ENCODE measurements at places on chromosomes 12 and 14.

DNA sequence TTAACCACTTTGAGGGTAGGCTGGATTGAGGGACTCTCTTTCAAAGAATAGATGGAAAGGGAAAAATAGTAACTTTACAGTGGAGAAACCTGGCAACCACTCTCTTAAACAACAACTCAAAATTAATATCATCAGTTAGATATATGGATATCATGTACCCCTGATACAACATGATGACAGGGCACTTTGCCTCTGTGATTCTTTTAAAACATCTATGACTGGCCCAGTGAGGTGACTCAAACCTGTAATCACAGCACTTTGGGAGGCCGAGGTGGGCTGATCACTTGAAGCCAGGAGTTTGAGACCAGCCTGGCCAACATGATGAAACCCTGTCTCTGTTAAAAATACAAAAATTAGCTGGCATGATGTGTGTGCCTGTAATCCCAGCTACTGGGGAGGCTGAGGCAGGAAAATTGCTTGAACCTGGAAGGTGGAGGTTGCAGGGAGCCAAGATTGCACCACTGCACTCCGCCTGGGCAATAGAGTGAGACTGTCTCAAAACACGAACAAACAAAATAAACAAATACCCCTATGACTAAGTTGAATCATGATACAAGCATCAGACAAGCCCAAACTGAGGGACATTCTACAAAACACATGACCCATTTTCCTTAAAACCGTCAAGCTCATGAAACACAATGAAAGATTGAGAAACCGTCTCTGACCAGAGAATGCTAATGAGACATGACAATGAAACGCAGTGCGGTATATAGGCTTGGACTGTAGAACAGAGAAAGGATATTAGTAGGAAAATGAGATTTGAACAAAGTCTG lies 26.4 kb upstream of the SLC7A8 start:
- DNase-seq = no peak

DNA sequence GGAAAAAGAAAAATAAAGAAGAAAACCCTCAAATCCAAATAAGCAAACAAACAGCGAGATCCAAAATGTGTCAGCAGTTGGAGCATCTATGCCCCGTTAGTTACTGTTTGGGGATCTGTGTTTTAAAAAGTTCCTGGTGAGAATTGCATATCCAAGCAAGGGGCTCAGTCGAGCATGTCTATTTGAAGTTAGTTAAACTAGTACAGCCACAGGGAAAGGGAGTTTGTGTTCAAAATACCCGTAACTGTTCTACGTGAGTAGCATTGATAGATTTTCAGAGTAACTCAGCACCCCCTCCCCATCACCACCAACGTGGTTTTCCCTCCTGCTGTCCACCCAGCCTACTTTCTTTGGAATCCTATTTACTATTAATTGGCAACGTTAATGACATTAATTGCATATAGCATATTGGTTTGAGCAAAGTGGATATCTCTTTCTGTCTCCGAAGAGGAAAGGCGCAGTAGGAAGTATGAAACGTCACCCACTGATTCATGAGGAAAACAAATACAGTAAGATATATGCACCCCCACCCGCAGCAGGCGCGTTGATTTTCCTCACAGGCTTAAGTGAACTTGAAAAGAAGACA lies 1.5 kb downstream of the NPAS3 start:
- DNase-seq = no peak

- DNase-seq = no peak
Observed at GRCh38 chr12:44889926-44890325, 13.8 kb upstream of the NELL2 start.

DNA sequence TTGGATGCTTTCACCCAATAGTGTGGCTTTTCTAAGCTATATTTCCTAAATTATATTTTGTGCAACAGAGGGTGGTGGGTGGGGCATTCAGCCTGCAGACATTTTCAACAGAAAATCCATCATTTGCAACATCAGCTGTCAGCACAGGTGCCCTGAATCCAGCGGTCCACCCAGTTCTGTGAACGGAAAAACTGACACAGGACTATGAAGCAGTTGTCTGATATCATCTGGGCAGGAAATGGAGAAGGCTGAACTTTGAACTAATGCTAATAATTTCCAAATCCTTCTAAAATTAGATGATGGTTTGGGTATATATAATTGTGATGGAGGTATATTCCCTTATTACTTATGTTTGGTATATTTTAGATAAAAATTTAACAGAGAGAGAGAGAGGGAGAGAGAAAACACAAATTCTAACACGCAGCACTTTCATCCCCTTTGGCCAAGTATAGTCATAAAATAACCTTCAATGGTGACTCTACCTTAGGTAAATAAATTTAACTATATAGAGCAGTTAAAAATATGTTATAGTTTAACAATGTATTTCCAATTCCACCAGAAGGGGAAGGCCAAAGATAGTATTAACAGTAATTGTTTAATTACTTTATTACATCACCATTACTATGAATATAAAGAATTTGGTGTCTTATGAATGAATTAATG lies 58.3 kb upstream of the PTPRB start:
- DNase-seq = no peak

GRCh38 chr14:26856876-26857518 lies 259.2 kb upstream of the NOVA1 start:
- no peak for DNase-seq

- no peak for DNase-seq
Observed at GRCh38 chr12:124509300-124509675, 58.1 kb downstream of the NCOR2 start.

DNA sequence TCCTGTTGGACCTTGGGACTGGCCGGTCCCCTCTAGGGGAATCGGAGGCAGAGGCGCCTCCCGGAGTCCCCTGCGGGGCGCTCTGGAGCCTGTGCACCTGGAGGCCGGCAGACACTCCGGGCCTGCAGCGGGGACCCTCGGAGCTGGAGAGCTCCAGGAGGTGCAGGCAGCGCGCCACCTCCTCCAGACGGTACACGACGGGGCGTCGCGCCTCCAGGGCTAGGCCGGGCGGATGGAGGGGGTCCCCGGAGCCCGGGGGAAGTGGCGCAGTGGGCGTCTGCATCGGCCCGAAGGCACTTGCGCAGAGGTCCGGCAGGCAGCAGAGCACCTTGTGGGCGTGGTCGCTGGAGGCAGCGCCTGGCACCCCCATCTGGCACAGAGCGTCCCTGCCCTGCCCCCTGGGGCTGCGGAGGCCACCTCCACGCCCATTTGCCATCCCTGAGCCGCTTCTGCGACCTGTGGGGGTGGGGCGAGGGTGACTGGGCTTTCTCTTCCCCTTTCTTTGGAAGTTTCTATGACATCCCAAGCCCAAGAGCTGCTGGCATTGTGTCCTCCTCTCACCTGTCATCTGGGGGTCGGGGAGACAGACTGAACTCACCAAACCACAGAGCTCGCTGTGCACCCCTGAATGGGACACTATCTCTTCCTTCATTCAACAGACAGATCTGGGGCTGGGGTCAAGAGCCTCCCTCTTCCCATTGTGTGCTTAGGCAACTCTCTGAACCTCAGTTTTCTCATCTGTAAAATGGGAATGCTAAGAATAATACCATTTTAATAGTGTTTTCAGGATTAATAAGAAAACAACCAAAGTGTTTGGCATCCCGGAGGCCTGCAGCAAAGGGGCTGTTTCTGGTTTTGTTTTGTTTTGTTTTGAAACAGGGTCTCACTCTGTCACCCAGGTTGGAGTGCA lies 37.5 kb upstream of the CORO1C start:
- no peak for DNase-seq

GRCh38 chr14:68016255-68016914 lies 196.8 kb downstream of the RAD51B start:
- no peak for DNase-seq

GRCh38 chr14:99150236-99150635 lies 121.8 kb downstream of the BCL11B start:
- no peak for DNase-seq

DNA sequence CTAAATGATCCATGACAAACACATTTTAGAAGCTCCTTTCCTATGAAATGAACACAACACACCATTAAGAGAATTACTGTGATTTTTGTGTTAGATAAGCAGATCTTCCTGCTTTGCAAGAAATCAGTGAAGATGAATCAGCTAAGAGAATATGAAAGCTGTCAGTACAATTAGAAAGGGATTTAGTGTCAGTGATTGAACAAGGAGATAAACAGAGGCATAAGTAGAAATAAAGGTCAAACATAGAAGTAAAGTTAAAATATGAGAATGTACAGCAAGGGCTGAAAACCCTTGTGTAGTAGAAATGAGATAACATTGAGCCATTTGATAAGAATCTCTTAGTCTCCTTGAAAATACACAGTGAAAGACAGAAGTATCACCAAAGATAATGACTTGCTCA lies 21.4 kb upstream of the SLC16A7 start:
- no peak for DNase-seq

DNA sequence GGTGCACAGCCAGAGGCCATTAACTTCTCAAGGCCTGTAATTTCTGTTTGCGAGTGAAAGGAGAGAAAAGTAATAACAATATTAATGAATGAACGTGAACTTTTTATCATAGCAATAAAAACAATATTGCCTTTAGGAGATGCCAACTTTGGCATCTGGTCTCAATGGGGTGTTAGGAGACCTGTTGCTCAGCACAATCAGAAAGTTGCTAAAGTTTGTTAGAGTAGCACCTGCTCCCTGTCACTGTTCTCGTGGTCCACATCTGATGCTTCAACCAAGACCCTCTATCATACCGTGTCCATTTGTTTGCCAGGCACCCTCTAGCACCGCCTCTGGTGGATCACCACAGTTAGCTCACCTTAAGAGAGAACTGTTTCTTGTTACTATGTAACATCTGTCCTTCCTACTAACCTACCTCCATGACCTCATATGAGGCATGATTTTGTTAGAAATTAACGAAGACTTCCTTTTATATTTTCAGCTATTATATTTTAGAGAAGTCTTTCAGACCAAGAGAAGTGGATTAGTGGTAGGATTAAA lies 12.5 kb upstream of the CLEC4E start:
- no peak for DNase-seq

- DNase-seq = no peak
Observed at GRCh38 chr12:77072833-77073495, 7.6 kb upstream of the E2F7 start.

DNA sequence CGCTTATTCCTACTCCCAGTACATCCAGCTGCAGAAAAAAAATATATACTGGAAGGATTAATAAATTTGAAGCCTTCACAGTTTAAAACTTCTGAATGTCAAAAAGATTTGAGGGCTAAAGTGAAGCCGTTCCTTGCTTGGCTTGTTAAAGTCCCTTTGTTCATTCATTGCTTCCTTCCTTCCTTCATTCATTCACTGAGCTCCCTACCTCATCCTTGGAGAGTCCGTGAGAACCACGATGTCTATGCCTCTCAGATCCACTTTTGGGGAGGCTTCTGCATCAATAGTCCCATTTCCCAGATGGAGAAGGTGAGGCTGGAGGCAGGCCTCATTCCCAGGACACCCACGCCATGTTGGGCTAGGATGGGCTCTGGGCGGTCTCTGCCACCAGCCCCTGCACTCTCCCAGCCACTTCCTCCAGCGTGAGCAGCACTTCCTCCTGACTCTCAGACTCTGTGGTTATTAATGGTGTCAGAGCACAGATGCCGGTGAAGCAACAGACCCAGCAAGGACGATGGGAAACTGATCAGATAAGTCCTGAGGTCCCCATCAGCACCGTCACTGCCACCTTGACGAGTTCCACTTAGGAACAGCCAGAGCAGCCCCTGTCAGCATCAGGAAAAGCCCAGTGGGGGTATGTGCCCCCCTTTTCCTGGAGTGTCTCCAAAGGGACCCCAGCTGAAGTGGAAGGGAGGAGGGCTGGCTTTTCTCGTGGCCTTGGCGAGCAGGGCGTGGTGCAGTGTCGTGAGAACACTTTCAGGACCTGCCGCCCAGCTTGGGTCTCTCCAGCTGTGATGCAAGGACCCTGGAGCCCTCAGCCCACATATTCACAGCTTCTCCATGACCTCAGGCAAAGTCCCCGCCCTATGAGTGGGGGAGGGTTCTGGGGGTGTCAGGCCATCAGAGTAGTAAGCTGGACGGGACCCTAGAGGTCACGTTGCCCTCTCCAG lies 21.2 kb downstream of the ASB2 start:
- DNase-seq = no peak

- no peak for DNase-seq
Observed at GRCh38 chr12:67650388-67651131, 2.0 kb downstream of the DYRK2 start.

DNA sequence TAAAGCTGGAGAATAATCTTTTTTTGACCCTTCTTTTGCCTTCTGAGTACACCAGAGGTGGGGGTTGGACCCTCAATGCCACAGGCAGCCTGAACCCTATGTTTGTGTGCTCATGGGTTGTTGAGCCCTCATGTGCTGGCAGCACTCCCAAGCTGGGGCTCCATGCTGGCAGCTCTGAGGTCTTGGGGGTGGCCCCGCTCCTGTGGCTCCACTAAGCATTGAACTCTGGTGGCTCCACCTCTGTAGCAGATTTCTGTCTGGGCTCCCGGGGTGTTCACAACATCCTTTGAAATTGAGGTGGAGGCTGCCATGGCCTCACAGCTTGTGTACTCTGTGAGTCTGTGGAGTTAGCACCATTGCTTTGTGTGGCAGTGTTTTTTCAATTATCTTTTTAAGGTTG lies 557.4 kb upstream of the SEL1L start:
- no peak for DNase-seq

- DNase-seq = no peak
Observed at GRCh38 chr12:102950950-102951619, 6.4 kb upstream of the ASCL1 start.

DNA sequence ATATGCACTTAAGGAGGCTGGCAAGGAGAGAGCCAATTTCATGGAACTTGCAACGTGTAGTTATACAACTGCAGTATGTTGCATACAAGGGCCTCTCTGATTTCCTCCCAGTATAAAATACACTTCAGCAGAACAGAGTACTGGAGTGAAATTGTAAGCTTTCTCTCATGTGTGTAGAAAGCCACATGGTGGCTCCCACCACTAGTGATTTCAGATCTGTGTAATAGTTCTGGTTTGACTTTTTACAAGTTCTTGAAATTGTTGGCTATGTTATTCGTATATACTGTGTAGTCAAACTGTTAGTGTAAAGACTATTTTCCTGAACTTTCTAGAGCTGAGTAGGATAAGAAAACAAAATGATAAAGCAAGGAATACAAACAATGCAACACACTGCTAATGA lies 16.4 kb upstream of the LMO3 start:
- DNase-seq = no peak

- no peak for DNase-seq
Observed at GRCh38 chr12:52542785-52543318, 10.1 kb downstream of the KRT71 start.

DNA sequence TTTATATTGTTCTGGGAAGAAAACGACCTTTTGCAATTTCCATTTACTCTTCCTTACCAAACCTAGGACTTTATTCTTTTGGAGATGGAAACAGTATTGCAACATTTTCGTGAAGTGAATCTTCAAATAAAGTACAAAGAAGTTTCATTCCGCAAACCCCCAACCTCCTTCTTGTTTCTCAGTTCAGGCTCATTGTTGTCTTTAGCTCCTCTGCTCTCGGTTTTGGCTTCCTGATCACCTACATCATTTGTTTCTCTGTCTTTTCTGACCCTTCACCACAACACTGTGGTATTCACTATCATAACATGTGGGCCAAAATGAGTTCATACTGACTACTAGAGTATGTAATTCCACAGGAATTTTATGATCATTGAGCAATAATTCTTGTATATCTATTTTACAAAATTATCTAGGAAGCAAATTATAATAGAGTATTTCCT lies 266.8 kb downstream of the ADAMTS20 start:
- DNase-seq = peak; percentile 11
